NCI-H2029 treated with DMSO at 0.1 percent for 48 hours (cell line): ENCODE measurements at places on chromosomes 1 and 21.
A peak's percentile ranks its signal among the peaks of the same experiment; 100 is the strongest.

DNA sequence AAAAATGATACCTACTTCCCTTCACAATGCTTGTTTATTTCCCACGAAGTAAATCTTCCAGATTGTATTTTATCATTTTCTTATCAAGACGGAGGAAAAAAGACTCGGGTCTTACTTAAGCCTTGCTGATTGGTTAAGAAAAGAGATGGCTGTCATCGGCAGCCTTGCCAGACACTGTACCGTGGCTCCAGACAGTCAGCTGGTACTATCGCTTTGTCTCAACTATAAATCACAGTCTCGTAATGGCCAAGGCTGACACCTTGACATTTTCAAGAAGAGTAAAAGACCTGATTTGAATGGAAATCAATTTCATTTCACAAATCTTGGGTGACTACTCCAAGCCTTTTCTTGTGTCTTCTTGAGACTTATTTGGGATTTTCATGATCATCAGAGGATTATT lies 868.0 kb downstream of the USP25 start:
- DNase-seq: no peak

GRCh38 chr1:26124418-26125331 lies 13.1 kb downstream of the PDIK1L start:
- DNase-seq: no peak

DNA sequence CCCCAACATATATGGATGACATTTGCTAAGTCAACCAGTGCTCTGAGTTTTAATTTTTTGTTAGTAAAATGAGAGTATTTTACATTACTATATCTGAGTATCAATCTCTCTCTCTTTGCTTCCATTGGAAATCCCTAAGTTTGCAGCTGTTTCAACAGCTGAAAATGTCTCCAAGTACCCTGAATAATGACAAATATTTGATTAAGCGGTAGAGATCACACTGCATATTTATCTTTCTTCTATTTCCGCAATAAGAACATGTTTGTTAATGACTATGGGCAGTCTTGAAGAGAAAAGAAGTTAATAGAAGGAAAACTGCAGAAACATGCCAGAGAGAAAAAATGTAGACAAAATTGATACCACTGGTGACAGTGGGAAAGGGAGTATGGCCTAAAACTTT lies 1117.5 kb downstream of the NCAM2 start:
- no peak for DNase-seq

DNA sequence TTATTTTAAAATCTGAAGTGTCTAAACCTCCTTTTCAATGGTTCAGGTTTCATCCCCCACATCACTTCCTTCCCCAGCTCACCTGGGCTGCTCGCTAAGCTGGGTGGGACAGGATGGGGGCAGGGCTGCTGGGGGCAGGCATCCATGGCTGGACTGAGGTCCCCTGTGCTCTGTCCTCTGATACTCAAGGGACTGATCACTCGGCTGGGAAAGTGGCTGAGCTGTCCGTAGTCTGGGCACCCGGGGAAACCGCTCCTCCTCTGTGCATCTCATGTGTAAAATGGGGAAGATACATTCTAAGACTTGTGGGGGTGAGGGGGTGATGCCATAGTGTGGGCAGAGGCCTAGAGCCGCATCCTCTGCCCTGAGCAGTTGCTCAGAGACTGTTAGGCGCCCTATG lies 411.2 kb downstream of the MATN1 start:
- no peak for DNase-seq

GRCh38 chr1:219928791-219929118 lies 398 bp upstream of the SLC30A10 start:
- DNase-seq: no peak

DNA sequence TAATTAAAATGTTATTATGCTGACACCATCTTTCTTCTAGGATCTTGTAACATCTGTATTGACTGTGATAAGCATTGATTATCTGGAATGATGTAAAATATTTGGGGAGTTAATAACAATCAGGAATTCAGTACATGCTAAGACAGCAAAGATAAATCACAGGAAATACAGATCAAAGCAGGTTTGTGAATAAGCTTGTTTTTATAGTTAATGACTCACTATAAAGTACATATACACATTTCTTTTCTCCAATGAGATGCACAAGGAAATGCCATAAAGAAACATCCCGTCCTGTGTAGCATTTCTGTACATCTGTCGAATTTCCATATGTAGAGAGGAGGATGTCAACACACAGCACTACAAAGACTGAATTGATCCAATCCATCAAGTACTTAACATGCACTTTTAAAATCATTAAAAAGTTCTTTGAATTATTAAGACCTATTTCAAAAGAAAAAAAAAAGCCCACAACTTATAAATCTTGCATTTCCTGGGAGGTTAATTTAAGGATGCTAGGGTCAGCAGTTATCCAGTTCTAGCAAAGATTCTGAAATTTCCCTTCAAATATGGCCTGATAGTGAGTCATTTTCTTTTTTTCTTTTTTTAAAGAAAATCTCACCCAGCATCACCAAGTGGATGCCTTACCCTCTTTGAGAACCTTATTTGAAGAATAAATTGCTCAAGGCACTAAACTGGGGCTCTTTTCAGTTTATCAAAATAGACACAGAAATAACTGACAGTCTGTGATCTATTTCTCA lies 243.2 kb upstream of the NR5A2 start:
- no peak for DNase-seq

GRCh38 chr1:59928996-59929395 lies 2.4 kb upstream of the CYP2J2 start:
- DNase-seq: no peak

GRCh38 chr1:48930011-48930410 lies 153.3 kb upstream of the BEND5 start:
- DNase-seq: no peak

- DNase-seq: peak; percentile 100
Observed at GRCh38 chr1:39540504-39541031, 36.0 kb downstream of the PABPC4 start.

DNA sequence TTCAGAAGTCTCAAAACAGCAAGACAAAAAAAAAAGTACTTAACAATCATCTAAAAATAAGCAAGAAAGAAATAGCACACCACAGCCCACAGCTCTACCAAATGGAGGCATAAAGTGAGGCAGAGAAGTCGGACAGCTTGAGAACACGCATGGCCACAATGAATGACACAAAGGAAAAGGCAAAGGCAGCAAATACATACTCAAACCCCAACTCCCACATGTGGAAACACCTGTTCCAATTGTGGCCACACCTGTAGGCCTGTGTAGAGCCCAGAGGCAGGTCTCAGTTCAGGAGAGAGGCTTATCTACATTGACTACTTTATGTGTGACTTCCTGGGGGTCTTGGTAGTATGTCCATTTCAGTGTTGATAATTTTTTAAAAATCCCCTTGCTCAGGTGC lies 543.5 kb downstream of the LMO4 start:
- DNase-seq: no peak

DNA sequence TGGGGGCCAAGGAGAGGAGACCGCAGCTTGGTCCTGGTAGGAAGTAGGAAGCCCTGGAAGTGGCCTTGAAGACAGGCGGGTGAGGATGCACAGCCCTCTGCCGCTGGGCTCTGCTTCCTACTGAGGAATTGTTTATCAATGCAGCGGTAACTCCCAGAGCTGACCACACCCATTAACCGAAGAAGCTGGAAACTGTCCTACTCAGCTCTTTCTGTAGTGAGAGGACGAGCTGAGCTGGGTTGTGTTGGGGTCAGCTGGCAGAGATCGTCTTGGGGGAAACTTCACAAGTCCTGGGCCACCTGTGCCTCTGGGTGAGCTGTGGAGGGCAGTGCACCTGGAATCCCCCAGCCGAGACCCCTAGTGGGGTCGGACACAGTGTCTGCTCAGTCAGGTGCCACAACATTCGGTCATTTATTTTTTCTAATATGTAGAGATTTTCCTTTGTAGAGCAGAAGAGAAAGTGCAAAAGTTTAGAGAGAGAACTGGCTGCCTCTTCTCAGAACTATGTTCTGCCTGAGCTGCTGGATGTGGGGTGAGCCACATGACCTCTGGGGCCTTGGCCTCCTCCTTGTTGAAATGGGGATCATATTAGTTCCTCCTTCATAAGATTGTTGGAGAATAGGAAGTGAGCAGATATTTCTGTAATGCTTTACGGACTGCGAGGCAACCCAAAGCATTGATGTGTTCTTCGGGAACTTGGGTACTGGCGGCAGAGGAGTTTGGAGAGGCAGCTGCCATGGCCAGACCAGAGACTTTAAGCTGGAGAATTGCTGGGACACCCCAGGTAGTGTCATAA lies 3.6 kb downstream of the NECAP2 start:
- DNase-seq: no peak

- no peak for DNase-seq
Observed at GRCh38 chr1:183029591-183030000, 6.4 kb downstream of the LAMC1 start.

DNA sequence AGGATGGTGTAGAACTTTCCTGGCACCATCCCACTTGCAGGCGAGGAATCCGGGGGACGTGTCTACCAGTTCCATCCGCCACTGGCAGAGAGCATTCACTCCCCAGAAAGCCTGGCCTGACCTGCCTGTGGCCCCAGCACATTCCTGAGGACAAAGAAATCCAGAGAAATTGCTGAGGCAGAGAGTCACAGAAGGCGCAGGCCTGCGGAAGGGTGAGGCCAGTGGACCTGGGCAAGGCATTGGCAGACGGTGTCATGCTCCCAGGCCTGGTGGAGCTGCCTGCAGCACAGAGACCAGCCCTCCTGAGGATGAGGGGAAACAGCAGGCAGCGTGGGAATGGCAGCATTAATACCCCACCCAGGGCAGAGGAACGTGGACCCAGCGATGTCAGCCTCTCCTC lies 81.2 kb upstream of the F3 start:
- DNase-seq: no peak

DNA sequence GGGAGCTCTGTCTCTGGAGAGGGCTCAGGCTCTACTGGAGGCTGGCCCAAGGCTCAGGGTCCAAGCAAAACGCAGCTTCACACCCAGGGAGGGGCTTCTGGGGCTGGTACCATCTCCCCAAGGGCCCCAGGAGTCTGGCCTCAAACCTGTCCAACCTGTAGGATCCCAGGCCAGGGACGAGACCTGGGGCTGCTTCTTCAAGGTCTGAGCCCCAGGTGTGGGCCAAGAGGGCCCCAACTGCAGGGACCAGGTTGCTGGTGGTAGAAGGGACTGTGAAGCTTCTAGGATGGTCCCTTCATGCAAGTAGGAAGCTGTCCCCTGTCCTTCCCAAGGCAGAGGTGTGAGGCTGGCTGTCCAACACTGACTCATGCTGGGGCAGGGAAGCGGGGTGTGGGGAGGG lies 7.8 kb upstream of the MMEL1 start:
- DNase-seq: no peak

- DNase-seq: no peak
Observed at GRCh38 chr1:10529765-10530164, 55.0 kb downstream of the PEX14 start.

- DNase-seq: no peak
Observed at GRCh38 chr1:44237721-44238457, 24.6 kb downstream of the DMAP1 start.

DNA sequence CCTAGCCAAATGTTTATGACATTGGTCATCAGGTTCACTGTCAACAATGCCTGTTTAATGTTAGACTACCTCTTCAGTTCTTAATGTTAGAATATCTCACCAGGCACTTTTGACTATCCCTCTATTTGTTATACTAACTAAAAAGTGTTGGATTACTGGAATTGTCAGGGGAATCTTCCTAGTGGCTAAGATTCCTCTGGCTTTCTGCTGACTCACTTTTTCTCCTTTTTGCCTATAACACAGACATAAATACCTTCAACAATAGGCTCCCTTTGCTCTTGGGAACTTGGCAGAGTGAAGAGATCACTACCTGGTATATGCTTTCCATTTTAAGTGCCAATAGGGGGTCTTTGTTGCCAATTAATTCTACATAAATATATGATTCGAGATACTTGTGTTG lies 68.5 kb downstream of the TMEM200B start:
- DNase-seq: no peak

DNA sequence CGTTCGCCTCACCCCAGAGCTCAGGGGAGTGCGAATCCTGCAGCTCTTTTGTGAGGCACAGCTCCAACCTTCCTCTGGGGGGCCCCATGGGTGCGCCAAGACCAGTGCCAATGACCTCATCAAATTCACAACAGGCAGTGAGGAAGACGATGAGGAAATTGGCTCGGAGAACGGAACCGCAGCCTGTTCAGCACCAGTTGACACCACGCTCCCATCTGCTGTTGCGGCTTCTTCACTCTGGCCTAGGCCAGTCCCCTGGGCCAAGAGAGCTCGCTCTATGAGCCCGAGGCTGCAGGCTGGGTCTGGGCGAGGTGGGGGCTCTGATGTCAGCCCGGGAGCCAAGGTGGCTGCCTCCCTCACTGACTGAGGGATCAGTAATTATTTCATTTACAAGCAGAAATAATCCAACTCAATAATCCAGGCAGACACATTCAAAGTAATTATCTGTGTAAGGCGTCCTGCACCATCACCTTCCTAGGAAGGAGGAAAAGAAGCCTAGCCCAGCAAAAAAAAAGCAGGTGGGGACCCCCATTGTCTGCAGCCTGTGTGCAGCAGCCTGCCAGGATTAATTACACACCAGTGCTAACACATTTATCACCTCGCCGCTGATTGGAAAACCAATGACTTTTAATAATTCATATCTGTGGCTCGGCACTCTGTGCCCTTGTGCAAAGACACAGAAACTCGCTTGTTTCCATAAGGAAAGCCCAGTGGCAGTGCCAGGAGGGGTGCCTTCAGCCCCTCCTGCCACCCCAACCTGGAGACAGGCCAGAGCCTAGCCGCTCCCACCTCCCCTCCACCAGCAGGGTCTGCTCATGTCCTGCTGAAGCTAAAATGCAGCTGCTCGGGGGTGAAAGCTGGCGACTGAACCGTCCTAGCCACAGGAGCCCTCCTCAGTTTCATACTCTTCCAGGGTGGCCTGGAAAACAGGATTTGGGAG lies 1.9 kb downstream of the PLEKHA6 start:
- DNase-seq: no peak

- no peak for DNase-seq
Observed at GRCh38 chr1:71831646-71832045, 450.7 kb downstream of the NEGR1 start.

DNA sequence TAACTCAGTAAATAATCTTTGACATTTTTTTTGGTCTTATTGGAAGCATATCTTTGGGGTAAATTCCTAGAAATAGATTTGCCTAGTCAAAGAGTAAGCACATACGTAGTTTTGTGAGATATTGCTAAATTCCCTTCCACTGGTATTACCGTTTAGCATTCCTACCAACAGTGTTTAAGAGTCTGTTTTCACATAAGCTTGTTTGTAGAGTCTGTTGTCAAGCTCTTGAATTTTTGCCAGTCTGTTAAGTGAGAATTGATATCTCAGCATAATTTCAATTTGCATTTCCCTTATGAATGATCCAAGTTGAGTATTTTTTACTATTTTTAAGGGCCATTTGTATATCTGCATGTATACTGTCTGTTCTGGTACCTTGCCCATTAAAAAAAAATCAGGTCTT lies 37.0 kb upstream of the MPC2 start:
- DNase-seq: no peak

GRCh38 chr1:167054946-167055630 lies 35.1 kb downstream of the GPA33 start:
- DNase-seq: no peak
